LoVo (cell line): ENCODE measurements at places on chromosomes 11 and 22.

GRCh38 chr11:46930089-46930488 lies 6.5 kb upstream of the CSTPP1 start:
- peak; percentile 63 for DNase-seq

GRCh38 chr22:27785831-27786230 lies 15.7 kb downstream of the MN1 start:
- no peak for DNase-seq

DNA sequence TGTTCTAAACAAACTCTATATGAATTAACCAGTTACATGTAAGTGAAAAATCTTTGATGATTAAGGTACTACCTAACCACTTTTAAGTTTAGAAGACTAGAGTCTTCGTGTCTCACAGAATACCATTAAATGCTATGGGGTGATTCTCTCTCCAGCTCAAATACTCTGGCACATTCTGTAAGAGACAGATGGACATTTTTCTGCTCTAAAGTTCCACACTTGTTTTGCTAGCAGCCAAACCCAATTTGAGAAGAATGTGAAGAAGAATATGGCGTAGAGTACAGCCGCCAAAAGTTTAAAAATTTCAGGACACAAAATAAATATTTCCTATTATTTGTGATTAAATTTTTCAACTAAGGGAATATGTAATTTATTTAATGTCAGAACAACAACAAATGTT lies 339.1 kb downstream of the GUCY1A2 start:
- DNase-seq: no peak

GRCh38 chr11:65555693-65556231 lies 2.4 kb downstream of the LTBP3 start:
- DNase-seq: peak; percentile 71

GRCh38 chr11:128697645-128698174 lies 3.8 kb downstream of the FLI1 start:
- DNase-seq: no peak

DNA sequence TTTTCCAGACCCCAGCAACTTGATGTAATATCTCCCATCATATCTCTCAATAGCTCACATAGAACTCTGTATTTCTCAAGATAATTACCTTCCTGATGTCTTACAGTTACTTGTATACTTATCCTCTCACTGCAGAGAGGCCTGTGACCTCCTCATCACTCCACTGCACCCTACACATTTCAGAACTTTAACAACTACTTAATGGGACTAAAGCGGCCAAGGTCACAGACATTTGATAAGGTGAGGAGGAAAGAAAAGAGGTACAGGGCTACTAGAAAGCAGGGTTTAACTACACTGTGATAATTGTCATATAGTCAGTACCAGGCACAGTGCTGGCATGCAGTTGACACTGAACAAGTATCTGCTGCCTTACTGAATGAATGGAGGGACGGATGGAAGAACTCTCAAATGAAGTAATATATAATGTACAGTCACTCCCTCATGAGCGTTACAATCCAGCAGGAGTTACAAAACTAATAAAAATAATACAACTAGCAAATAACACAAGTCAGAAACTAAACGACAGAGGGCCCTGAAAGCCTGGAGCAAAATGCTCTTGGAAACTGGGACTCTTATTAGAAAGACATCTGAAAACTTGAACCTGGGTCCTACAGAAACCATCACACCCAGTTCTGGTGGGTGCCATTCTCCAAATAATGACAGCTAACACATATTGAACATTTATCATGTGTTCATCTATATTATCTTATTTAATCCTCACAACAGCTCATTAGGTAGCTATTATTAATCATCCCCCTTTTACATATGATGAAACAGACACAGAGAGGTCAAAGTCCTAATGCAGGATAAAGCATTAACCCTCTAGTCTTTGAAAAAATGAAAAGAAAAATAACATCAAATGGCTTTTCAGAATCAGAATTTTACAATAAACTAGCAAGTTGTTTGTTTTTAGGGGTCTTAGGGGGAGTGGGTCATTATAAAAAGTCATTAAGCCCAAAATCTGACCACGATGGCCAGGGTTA lies 14.3 kb downstream of the PI4KA start:
- DNase-seq: no peak

DNA sequence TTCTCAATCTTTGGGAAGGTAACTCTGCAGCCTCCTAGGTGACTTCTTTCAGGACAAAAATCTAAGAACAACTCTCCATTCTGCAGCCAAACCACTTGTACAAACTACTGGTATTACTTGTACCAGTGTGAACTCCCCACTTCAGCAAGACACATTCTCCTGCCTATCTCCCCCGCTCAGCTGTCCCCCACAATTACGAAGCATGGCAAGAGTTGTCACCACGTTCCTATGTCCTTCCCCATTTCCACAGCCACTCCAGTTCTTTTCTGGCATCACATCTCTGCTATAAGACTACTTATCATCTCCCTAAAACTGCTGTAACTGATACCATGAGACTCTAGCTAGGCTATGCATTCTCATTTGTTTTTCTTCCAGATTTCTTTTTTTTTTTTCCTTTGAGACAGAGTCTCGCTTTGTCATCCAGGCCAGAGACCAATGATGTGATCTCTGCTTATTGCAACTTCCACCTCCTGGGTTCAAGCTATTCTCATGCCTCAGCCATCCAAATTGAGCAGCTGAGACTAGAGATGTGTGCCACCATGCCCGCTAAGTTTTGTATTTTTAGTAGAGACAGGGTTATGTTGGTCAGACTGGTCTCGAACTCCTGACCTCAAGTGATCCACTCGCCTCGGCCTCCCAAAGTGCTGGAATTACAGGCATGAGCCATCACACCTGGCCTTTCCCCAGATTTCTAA lies 71.9 kb upstream of the CDON start:
- no peak for DNase-seq

DNA sequence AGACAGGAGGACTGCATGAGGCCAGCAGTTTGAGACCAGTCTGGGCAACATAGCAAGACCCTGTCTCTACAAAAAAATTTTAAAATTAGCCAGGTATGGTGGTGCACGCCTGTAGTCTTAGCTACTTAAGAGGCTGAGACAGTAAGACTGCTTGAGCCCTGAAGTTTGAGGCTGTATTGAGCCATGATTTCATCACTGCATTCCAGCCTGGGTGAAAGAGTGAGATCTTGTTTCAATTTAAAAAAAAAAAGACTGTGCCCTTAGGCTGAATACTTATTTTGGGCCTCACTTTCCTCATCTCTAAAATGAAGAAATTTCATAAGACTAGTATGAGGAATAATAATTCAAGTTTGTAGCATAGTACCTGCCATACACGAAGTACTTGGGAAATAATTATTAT lies 6.9 kb downstream of the AQP11 start:
- no peak for DNase-seq

DNA sequence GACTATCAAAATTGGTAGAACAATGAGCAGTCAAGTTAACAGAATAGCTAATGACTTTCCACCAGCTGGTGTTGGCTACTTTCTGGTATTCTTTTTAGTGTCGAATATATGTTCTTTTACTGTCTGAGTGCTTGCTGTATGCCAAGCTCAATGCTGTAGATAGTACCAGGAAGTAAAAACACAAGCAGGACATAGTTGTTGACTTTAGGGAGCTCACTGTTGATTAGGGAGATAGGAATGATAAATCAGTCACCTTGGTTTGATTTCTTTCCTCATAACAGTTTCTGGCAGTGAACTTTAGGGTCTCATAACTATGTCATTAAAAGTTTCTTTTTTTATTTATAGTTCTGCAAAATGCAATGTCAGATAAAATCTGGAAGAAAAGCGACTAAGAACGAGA lies 9.0 kb downstream of the HMGXB4 start:
- DNase-seq: no peak

DNA sequence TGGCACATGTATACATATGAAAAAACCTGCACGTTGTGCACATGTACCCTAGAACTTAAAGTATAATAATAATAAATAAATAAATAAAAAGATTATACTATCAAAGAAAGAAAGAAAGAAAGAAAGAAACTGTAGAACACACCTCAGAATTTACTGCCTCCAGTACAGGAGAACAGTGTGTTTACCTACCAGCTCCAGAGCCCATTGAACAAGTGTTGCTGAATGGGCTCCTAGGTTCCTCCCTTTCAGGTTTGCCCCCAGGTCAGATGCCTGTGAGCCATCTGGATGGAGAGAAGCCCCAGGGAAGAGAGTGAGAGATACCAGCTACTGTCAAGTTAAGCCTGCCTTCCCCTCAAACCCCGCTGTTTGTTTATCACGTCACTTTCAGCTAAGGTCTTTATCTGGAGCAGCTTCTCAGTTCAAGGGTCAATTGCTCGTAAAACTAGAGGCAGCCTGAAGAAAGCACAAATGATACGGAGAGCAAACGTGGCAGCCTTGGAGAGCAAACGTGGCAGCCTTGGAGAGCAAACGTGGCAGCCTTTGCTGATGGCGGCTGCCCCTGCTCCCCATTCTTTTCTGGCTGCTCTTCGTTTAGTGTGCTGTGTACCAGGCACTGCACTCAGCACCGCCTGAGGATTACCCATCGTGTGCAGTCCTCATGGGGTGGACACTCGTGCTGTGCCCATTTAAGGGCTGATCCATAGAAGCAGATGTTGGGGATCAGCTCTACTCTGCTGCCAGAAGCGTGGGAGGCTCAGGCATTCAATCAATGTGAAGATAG lies 111.7 kb downstream of the ADAMTS15 start:
- no peak for DNase-seq

- no peak for DNase-seq
Observed at GRCh38 chr22:49294656-49295464, 532.8 kb downstream of the BRD1 start.

DNA sequence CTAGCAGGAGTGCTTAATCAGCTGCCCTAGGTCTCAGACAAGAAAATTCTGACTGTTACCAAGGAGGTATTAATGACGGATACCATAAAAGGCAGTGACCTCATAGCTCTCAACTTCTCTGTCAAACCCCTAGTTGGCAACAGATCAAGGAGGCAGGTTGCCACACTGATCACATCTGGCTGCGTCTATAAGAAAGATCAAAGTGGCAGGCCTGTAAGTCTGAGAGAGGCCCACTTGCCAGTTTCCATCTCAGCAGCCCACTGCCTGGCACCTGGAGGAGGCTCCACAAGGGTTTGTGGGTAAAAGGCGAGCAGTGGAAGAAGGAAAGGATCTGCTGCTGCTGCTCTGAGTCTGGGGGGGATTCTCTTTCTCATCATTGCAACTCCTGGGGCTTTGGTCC lies 239.6 kb upstream of the MPPED2 start:
- no peak for DNase-seq

GRCh38 chr11:23425381-23425780 lies 565.1 kb upstream of the CCDC179 start:
- DNase-seq: no peak

GRCh38 chr11:1371836-1372465 lies 17.8 kb upstream of the BRSK2 start:
- DNase-seq: no peak

GRCh38 chr11:19453651-19454257 lies 213.0 kb upstream of the E2F8 start:
- no peak for DNase-seq

GRCh38 chr11:44139565-44140330 lies 44.3 kb downstream of the EXT2 start:
- no peak for DNase-seq

DNA sequence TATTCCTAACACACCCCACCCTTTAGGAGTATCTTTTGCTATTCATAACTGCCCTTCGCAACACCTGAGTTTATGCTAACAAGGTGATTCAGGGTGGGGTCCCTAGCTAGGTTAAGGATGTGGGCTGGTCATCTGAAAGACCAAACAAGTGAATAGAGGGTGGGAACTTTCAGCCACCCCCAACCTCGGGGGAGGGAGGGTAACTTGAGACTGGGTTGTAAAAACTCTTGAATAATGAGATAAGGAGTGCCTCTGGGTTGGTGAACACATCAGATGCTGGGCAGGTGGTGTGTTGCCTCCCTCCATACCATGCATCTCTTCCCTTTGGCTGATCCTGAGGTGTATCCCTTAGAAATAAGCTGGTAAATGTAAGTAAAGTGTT lies 111.5 kb downstream of the SWAP70 start:
- no peak for DNase-seq

GRCh38 chr11:73394416-73395296 lies 18.5 kb downstream of the RELT start:
- DNase-seq: no peak

GRCh38 chr11:118834427-118835028 lies 43.6 kb upstream of the DDX6 start:
- DNase-seq: no peak

DNA sequence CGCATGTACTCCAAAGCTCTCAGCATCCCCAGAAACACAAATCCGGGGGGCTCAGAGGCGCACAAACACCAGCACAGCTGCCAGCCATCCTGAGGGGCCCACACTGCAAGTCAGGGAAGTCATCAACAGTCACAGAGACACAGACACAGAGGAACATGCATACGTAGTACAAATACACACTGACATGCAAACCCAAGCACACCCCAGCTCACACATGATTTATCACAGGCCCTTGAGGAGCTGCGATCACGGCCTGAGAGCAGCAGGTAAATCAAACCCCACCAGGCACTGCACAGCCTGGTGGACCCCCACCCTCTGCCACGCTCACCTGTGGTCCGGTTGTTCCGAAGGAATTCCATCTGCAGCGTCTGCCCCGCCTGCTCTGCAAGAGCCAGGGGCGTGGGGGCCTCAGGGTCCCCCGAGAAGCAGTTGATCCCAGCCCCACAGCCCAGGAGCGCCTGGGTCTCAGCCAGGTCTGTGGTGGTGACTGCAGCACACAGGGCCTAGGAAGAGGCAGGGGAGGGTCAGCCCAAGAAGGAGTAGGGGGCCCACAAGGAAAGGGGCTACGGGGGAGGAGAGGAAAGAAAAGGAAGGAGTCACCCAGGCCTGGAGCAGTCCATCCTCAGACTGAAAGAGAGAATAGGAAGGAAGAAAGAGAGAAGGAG lies 28.5 kb upstream of the PDE2A start:
- no peak for DNase-seq

GRCh38 chr11:94728966-94729751 lies 39.0 kb upstream of the AMOTL1 start:
- DNase-seq: no peak

DNA sequence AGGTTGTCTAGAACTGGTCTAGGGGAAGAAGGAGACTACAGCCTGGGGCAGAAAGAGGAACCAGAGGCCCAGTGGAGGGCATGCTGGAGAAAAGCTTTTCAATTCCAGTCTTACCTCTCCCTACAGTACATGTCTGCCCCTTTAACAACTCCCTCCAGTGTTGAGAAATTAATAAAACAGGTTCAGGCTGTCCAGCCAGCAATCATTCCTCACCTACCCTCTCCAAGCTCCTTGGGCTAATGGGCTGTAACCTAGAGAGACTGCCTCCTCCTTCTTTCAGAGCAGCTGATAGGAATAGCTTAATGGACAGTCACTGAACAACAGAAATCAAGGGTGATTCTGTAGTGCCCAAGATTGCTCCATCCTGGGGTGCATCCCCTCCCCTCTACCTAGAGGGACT lies 8.8 kb downstream of the SLC35F2 start:
- DNase-seq: no peak

GRCh38 chr11:67606093-67606491 lies 644 bp upstream of the NDUFV1 start:
- DNase-seq: no peak
